ENCODE measurements at places on chromosomes 16 and 17.

- no peak for DNase-seq
Measured at GRCh38 chr17:81518113-81518784, 5.7 kb upstream of the ACTG1 start.

DNA sequence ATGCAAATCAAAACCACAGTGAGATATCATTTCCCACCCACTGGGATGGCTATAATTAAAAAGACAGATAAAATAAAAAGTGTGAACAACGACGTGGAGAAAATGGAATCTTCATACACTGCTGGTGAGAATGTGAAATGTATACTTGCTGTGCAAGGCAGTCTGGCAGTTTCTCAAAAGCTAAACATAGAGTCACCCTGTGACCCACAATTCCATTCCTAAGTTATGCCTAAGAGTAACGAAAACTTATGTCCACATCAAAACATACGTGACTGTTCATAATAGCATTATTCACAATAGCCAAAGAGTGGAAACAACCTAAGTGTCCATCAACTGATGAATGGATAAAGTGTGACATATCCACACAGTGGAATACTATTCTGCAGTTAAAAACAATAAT lies 38.1 kb upstream of the VPS4A start:
- no peak for DNase-seq

GRCh38 chr16:14249291-14250032 lies 178.3 kb downstream of the MRTFB start:
- DNase-seq = peak; percentile 15

GRCh38 chr16:85492295-85492864 lies 120.7 kb upstream of the GSE1 start:
- DNase-seq = no peak

- no peak for DNase-seq
Measured at GRCh38 chr16:59604354-59604753, 870.2 kb upstream of the GOT2 start.

DNA sequence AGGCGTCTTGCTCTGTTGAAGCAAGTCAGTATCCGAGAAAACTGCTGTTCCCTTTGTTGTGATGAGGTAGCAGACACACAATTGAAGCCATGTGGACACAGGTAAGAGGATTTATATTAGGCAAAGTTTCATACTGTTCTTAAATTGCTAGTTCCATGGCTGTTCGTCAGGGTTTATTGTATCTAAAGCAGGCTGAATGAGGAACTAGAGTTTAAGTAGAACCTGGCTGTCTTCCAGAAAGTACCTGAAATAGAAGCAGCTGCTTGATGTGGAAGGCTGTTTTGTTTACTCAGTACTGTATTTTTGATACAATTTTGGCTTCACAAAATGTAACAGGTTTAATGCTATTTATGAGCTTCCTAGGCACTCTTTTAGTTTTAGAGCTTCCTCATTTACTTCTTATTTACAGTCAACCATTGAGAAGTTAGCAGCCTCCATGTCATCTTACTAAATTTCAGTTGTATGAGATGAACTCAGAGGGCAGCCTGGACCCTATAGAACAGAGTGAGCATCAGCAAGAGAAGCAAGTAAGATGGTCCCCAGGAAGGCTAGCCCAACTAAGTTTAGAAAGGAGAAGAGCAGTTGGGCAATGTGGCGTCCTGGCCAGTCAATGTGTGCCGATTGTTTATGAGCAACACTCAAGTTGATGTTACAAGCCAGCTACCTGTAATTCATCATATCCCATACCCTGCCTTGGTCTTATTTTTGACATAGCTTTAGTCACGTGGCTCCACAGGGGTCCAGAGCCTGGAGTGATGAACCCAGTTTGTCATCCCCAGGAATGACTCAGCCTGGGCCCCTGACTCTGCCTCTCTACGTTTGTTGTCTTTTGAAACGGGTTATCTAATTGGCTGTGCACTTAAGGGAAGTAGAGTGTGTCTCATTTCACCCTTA lies 9.7 kb upstream of the ARL2BP start:
- no peak for DNase-seq

- DNase-seq = no peak
Measured at GRCh38 chr16:35731341-35732040, 2272.1 kb downstream of the TP53TG3F start.

- DNase-seq = no peak
Measured at GRCh38 chr17:46958041-46958591, 20.9 kb downstream of the RPRML start.

DNA sequence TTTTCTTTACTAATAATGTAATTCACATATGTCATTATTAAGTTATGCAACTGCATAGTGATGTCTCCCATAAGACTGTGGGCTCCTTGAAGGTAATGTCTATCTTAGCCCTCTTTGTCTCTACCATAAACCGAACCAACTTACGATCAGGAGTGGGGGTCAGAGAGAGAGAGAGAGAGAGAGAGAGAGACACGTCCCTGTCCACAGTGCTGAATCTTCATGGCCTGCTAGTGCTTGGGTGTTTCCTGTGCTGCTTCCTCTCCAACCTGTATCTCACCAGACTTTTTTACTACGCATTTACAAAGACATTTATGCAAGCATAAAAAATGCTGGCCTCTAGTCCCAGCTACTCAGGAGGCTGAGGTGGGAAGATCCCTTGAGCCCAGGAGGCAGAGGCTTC lies 52.2 kb upstream of the HAPSTR1 start:
- no peak for DNase-seq

DNA sequence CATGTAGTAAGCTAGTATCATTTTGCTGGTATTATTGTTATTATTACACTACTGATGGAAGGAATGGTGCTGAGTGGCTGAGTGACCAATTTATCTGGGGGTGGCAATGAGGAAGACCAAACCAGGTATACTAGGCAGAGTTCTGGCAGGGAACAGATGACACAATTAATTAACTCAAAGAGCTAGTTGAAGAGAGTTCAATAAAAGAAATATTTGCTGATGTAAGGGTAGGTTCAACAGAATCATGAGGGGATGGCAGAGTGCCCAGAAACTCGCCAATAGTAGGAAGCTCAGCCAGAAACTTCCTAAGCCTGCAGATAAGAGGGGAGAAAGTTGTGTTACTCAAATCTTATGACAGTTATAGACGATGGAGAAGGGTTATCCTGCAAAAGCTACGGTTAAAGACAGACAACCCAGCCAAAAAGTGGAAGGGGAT lies 352.5 kb downstream of the KCNJ2 start:
- DNase-seq = no peak

DNA sequence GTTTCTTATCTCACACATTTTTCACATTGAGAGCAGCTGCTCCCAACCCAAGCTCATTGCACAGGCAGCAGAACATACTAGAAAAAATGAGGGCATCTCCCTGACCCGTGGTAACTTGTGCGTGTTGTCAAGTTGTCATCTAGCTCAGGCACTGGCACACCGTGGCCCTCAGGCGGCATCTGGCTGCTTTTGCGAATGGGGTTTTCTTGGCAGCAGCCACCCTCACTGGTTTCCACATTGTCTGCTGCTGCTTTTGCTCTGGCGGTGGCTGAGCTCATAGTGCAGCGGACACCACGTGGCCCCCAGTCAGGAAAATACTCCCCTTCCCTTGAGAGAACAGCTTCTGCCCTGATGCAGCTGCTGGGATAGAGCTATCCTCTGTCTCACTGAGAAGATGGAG lies 9.4 kb upstream of the TEDC2 start:
- DNase-seq = no peak

DNA sequence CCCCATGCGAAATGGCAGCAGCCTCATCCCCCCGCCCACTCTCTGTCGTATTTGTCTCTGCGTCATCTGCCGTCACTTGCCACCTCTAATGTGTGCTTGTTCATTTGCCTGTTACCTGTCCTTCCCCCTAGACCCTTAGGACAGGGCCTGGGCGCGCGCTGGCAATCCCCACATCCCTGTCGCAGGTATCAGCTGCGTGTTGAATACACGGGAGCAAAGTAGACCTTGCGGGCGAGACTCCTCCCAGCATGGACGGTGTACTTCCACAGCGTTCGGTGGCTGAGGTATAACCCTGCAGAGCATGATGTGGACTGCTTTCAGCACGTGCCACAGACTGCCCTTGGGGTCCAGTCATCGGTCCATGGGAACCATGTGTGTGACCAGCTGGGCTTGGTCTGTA lies 170.1 kb upstream of the CHMP6 start:
- DNase-seq = no peak

DNA sequence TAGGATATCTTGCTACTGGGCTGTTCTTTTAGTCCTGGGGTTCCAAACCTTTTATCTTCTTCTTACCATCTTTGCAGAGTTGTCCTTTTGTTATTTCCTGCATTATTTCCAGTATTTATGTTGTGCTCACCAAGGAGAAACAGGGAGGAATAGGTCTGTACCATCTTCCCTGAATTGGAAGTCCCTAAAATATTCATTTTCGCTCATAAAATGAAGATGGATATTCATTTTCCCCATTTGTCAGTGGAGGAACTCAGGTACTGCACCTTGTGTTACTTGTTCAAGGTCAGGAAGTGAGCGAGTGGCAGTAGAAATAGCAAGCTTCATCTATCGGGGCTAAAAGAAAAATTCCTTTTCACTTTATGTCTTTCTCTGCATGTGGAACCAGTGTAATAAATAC lies 989.7 kb downstream of the CDH11 start:
- DNase-seq = no peak

DNA sequence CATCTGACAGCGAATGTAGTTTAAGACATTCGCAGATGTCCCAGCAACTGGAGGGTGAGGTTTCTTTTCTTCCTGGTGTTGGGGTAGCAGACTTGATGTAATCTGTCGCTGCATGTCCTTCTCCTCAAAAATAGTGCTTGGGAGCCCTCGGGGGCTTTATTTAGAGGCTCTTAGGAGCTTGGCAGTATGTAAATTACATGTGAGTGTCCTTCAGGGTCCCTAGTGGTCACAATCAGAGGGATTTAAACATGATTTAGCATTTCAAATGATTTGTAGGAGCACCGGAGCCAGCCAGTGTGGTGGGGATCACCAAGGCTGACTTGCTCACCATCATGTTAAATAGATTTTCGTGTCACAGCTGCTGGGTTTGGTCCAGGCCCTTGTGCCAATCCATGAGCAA lies 8.8 kb upstream of the SALL1 start:
- no peak for DNase-seq

- DNase-seq = no peak
Measured at GRCh38 chr17:32947736-32948135, 19.8 kb downstream of the TMEM98 start.

- peak; percentile 82 for DNase-seq
Measured at GRCh38 chr17:68035523-68036303, at the start of gene KPNA2. TSS of gene KPNA2 (plus strand) at chr17:68035735. CDS start at chr17:68037133, 1,398 bp downstream.
